Hematopoietic multipotent progenitor cell treated with erythropoietin and hydrocortisone succinate and interleukin-3 and kit ligand, for 6 days (in vitro differentiated cells): ENCODE measurements at places on chromosomes 7 and 10.

GRCh38 chr10:58153751-58154150, 113.9 kb downstream of the IPMK start:
- no peak for DNase-seq

GRCh38 chr7:96624954-96625353, 84.7 kb downstream of the SEM1 start:
- no peak for DNase-seq

GRCh38 chr10:111598433-111599059, 521.7 kb downstream of the ADRA2A start:
- DNase-seq = peak; percentile 74

GRCh38 chr7:135899458-135900064, 77.6 kb downstream of the MTPN start:
- no peak for DNase-seq

- no peak for DNase-seq
Observed at GRCh38 chr10:86813101-86813500, 56.7 kb downstream of the BMPR1A start.

DNA sequence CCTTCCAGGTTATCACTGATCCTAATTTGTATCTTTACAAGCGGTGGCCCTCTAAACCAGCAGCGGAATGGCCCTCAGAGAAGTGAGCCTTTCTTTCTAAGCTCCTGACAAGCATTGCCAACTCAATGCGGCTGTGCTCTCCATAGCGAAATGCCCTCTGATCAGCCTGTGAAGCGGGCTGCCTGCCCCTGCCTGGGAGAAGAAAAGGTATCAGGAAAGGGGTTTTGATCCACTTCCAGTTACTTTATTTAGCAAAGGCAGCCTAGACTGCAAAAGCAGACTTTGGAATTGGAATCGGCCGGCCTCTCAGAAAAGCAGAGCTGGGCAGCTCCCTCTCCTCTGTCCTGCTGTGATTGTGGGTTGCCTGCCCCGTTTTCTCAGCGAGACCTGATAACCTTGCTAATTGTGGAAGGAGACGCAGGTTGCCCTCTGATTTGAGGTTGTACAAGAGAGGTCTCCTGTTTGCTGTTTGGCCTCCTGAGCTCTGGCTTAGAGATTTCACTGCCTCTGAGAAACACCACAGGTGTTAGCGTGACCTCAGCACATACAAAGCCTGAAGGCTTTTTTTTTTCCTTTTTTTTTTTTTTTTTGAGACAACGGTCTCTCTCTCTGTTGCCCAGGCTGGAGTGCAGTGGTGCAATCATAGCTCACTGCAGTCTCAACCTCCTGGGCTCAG, 53.9 kb upstream of the SH2B2 start:
- DNase-seq = no peak

GRCh38 chr7:103809229-103809994, 180.0 kb downstream of the RELN start:
- DNase-seq = no peak

DNA sequence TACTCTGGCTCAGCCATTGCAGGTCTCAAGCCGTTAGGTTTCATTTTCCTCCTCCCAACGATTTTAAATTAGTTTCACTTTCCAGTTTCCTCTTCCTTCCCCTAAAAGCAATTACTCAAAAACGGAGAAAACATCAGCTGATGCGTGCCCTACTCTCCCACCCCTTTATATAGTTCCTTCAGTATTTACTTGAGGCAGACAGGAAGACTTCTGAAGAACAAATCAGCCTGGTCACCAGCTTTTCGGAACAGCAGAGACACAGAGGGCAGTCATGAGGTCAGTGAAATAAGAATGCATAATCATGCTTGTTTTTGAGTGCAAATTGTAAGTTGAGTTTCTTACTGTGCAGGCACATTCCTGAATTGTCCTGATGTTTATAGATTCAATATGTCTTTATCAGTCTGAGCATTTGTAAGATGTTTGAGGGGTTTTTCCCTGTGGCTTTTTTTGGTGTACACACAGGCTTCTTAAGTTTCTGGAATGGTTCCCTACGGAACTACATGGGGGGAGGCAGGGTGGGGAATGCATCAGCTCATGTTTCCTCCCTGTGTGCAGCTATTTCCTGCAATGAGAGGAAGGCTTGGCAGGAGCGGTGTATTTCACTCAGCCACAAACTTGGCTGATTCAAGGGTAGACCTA, at the start of gene IFIT3:
Gene IFIT3 (plus strand): TSS at position 195 of the 639 bp plus-strand sequence. CDS start 77 bp downstream, at position 272.
- DNase-seq = peak; percentile 75

GRCh38 chr10:93947055-93947454, 46.7 kb upstream of the PLCE1 start:
- DNase-seq = no peak

- DNase-seq = no peak
Observed at GRCh38 chr10:117014835-117015234, 9.8 kb upstream of the SHTN1 start.

GRCh38 chr7:22275661-22276060, 81.3 kb downstream of the RAPGEF5 start:
- no peak for DNase-seq

- no peak for DNase-seq
Observed at GRCh38 chr7:94396596-94396995, 1.9 kb downstream of the COL1A2 start.

GRCh38 chr7:129821476-129821875, 131.3 kb downstream of the UBE2H start:
- DNase-seq = no peak

- DNase-seq = no peak
Observed at GRCh38 chr10:24971374-24971773, 19.0 kb upstream of the PRTFDC1 start.

DNA sequence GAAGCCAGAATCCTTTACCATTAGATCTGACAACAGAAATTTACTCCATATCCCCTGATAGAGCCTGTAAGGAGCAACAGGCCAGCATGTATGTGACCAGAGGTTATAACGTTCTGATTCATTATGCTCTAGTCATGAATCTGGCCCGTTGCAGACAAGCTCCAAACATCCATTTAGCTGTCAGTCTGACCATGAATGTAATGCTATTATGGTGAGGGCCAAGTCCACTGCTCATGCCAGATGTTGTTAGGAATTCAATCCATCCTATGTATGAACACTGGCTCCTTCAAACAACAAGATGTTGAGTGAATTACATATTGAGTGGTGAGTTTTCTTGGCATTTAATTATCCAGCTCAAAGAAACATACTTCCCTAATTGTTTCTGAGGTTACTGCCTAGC, 610.1 kb upstream of the ANKRD30A start:
- no peak for DNase-seq
